Activated CD4-positive, alpha-beta T cell treated with anti-CD3 and anti-CD28 coated beads, Interleukin-2, amount 10 ng/mL, durations not matched to agents 24 days and 14 days (primary cell): ENCODE measurements at places on chromosomes 12 and 14.

GRCh38 chr12:93857279-93857938, 180.2 kb downstream of the CRADD start:
- no peaks in the 10 kb centered on the region for H3K27me3 ChIP-seq
- DNase-seq, result peak; percentile 46
- no peak overlapping the region for H3K4me3 ChIP-seq
- peaks cover 25% of the 10 kb centered on the region for H3K4me1 ChIP-seq
- no peak overlapping the region for H3K27ac ChIP-seq
- peaks cover 5% of the 10 kb centered on the region for H3K36me3 ChIP-seq

- H3K27ac ChIP-seq, result no peak overlapping the region
- H3K27me3 ChIP-seq, result no peaks in the 10 kb centered on the region
- H3K36me3 ChIP-seq, result no peaks in the 10 kb centered on the region
- no peaks in the 10 kb centered on the region for H3K4me1 ChIP-seq
- DNase-seq, result no peak
- H3K4me3 ChIP-seq, result no peak overlapping the region
These were observed 115.0 kb upstream of the SRRM4 start for GRCh38 chr12:118866346-118866745.

- peaks cover 15% of the 10 kb centered on the region for H3K4me1 ChIP-seq
- peak; percentile 90 for DNase-seq
- H3K27me3 ChIP-seq, result peaks cover 62% of the 10 kb centered on the region
- H3K36me3 ChIP-seq, result peaks cover 8% of the 10 kb centered on the region
- peak overlapping the region; percentile 64 for H3K27ac ChIP-seq
These were observed 9.4 kb downstream of the LHX5 start for GRCh38 chr12:113462117-113462774.

DNA sequence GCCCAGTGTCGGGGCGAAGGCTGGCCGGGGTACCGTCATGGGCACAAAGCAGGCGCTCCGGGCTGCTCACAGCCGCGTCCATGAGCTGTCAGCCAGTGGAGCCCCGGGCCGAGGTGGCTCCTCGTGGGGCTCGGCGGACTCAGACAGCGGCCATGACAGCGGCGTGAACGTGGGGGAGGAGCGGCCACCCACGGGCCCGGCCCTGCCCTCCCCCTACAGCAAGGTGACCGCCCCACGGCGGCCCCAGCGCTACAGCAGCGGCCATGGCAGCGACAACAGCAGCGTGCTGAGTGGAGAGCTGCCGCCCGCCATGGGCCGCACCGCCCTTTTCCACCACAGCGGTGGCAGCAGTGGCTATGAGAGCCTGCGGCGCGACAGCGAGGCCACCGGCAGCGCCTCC, 39.0 kb downstream of the KIF26A start:
- no peak overlapping the region for H3K4me3 ChIP-seq
- no peaks in the 10 kb centered on the region for H3K27me3 ChIP-seq
- H3K4me1 ChIP-seq, result no peaks in the 10 kb centered on the region
- no peaks in the 10 kb centered on the region for H3K36me3 ChIP-seq
- DNase-seq, result no peak

DNA sequence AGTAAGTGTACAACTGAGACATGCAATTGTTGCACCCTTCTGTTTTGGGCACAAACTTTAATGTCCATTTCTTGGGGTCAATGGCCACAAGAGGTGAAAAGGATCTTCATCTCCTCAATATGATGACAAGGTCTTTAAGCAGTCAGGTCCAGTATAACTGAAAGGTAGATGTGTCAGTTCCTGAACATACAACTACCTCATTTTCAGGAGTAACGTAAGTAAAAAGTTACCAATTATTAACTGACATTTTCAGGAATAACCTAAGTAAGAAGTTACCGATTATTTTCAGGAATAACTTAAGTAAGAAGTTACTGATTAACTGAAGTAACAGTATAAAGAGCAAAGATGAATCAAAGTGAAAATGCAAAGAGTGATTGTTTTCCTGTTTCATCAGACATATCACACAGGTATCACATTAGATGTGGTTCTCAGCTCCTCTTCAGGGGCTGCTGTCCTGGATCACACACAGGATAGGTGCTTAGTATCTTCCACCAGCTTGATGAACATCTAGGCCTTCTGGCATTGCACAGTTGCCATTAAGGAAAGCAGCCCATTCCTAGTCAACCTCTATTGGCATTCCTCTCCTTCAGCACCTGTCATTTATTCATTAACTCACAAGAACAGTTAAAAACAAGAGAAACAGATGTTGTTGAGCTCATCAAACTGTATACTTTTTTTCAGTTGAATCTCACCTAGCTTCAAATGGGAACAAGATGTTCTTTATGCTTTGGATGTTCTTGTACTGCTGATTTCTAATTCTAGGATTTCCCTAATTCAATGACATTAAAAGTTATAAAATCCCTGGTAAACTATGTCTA, 200.0 kb downstream of the FOXG1 start:
- DNase-seq, result no peak
- no peaks in the 10 kb centered on the region for H3K36me3 ChIP-seq
- H3K27me3 ChIP-seq, result no peaks in the 10 kb centered on the region
- no peak overlapping the region for H3K27ac ChIP-seq
- no peak overlapping the region for H3K4me3 ChIP-seq

- no peaks in the 10 kb centered on the region for H3K36me3 ChIP-seq
- DNase-seq, result no peak
- no peak overlapping the region for H3K4me3 ChIP-seq
- H3K27ac ChIP-seq, result no peak overlapping the region
These were observed 107.6 kb downstream of the APAF1 start for GRCh38 chr12:98752726-98753125.

DNA sequence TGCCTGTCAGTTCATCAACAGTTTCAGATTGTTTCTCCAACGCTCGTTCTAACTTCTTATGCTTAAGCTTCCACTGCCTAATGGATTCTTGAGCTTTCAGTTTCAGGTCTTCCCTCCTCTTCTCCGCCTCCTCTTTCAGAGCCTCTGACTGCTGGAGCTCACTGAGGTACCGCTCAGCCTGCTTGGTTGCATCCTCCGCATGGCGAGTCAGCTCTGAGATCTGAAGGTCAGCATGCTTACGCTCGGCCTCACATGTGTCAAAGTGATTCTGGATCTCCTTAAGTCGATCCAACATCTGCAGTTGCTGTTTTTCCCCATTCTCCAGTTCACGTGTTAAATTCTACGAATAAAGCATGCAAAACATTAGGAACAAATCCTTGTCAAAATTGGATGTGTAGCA, 148.8 kb downstream of the CEP128 start:
- H3K27me3 ChIP-seq, result no peaks in the 10 kb centered on the region
- H3K27ac ChIP-seq, result no peak overlapping the region
- no peak overlapping the region for H3K4me3 ChIP-seq
- DNase-seq, result no peak

GRCh38 chr12:3533703-3534386, 42.8 kb downstream of the PRMT8 start:
- peaks cover 2% of the 10 kb centered on the region for H3K27me3 ChIP-seq
- H3K27ac ChIP-seq, result no peak overlapping the region
- H3K4me3 ChIP-seq, result no peak overlapping the region
- no peaks in the 10 kb centered on the region for H3K36me3 ChIP-seq
- H3K4me1 ChIP-seq, result no peaks in the 10 kb centered on the region
- no peak for DNase-seq

- DNase-seq, result no peak
- no peaks in the 10 kb centered on the region for H3K27me3 ChIP-seq
- H3K36me3 ChIP-seq, result peaks cover 48% of the 10 kb centered on the region
- H3K4me1 ChIP-seq, result peaks cover 72% of the 10 kb centered on the region
- H3K4me3 ChIP-seq, result peak overlapping the region; percentile 24
These were observed 63.6 kb upstream of the SRSF5 start for GRCh38 chr14:69703047-69704039.

GRCh38 chr12:20701106-20701505, 6.0 kb downstream of the SLCO1C1 start:
- no peak overlapping the region for H3K27ac ChIP-seq
- H3K36me3 ChIP-seq, result no peaks in the 10 kb centered on the region
- no peak overlapping the region for H3K4me3 ChIP-seq
- no peaks in the 10 kb centered on the region for H3K4me1 ChIP-seq
- no peaks in the 10 kb centered on the region for H3K27me3 ChIP-seq

GRCh38 chr14:98953551-98954348, 318.2 kb downstream of the BCL11B start:
- H3K4me1 ChIP-seq, result peaks cover 4% of the 10 kb centered on the region
- H3K27me3 ChIP-seq, result no peaks in the 10 kb centered on the region
- DNase-seq, result no peak
- H3K36me3 ChIP-seq, result no peaks in the 10 kb centered on the region
- H3K27ac ChIP-seq, result no peak overlapping the region

DNA sequence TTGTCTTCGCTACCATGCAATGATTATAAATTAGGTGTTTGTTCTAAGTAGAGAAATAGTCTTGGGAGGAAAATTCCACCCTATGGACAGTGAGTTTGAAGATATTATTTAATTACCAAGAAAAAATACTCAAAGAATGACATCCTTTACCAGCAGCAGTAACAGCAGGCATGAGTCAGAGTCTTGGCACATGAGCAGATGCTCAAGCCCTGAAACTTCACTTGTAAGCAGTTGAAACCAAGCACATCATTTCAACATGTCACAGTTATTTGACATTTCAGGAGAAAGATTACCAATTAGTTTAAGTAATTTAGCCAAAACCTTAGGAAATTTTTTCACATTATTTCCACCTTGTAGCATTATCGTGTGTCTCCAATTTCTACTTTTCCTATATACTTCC, 99.2 kb downstream of the C12orf50 start:
- H3K4me3 ChIP-seq, result no peak overlapping the region
- no peaks in the 10 kb centered on the region for H3K4me1 ChIP-seq
- H3K27ac ChIP-seq, result no peak overlapping the region
- no peak for DNase-seq
- H3K36me3 ChIP-seq, result no peaks in the 10 kb centered on the region

- peak overlapping the region; percentile 32 for H3K4me3 ChIP-seq
- peak overlapping the region; percentile 79 for H3K27ac ChIP-seq
- DNase-seq, result peak; percentile 69
- H3K36me3 ChIP-seq, result peaks cover 71% of the 10 kb centered on the region
- H3K4me1 ChIP-seq, result peaks cover 48% of the 10 kb centered on the region
These were observed 71.2 kb downstream of the LGMN start for GRCh38 chr14:92677087-92677668.

DNA sequence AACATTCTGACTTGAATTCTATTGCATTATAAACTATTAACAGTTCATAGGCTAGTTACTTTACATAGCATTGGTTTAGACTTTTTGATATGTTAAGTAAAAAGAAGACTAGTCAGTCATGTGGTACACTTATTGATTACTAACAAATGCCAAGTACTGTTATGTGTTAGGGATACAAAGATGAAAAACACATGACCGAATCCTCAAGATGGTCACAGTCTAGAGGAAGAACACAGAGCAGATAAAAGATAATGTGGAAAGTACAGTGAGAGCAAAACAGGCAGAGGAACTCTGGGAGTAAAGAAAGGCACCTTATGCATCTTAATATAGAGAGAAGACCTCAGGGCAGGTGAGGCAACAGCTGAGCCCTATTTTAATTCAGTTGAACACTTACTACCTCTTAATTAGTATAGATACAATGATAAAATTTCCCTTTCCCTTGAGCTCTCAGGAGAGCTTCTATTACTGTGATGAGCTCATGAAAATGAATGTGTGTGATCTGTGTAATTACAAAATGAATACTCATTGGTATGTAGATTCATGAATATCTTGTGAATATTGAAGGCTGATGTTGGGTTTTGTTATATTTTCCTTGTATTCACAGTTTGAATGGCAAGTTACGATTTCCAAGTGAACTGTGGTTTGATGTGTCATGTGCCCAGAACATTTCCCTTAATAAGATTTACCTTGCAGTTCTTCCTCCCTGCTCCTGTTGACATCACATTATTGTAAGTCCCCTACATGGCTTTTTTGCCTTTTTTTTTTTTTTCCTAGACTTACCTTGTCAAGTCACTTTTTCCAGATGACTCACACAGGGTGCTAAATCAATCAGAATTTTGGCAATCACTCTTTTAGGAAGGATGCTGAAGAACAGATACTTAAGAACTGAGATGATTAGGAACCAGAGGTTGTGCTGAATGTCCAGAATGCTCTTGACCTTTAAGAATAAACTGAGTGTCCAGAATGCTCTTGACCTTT, 29.5 kb upstream of the MSRB3 start:
- peak overlapping the region; percentile 90 for H3K27ac ChIP-seq
- H3K27me3 ChIP-seq, result peaks cover 3% of the 10 kb centered on the region
- peaks cover 16% of the 10 kb centered on the region for H3K4me1 ChIP-seq
- no peak for DNase-seq
- no peak overlapping the region for H3K4me3 ChIP-seq
- peaks cover 31% of the 10 kb centered on the region for H3K36me3 ChIP-seq

DNA sequence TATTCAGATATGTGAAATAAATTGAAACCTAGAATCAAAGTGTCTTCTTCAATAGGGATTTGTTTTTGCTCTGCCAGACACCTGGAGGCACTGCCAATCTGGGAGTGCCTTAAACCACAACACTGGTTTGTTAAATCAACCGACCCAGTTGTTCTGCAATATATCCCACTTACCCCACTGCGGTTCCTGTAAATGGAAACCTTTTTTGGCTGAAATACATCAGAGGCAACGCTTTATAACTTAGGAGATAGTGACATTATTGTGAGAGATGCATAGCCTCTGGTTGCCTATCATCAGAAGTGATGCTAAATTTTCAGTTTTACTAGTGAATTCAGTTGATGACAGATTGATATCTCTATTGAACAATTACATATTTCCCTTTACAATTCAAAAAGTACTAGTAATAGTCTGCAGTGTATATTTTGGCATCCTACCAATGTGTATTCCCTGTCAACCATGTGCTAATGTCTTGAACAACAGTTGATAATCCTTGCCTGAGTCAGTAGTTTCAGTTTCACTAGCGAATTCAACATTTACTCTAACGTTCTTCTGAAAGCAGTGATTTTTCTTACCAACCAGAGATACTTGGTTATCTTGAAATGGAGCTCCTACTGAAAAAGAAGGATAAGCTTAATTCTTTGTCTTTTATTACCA, 30.5 kb downstream of the PPP2R5C start:
- no peaks in the 10 kb centered on the region for H3K27me3 ChIP-seq
- peaks cover 10% of the 10 kb centered on the region for H3K36me3 ChIP-seq
- peaks cover 17% of the 10 kb centered on the region for H3K4me1 ChIP-seq
- H3K4me3 ChIP-seq, result peak overlapping the region; percentile 64
- peak; percentile 63 for DNase-seq

DNA sequence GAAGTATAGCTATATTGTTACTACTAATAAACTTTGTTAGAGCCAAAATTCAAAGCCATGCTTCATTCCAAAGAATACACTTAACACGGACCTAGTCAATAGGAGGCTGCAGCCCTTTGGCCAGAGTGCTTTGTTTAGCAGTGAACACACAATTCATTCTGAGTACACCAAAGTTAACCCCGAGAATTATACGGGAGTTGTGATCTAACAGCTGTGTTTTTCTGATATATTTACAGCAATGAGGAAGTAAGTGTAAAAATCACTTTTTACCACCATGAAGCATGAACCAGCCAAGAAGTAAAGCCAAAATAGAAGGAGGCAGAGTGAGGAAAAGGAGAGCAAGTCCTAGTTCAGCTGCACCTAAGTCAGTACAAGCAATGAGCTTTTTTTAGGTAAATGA, 156.8 kb upstream of the PDE3A start:
- H3K27ac ChIP-seq, result no peak overlapping the region
- H3K4me1 ChIP-seq, result no peaks in the 10 kb centered on the region
- H3K27me3 ChIP-seq, result no peaks in the 10 kb centered on the region
- no peak overlapping the region for H3K4me3 ChIP-seq
